ENCODE measurements at places on chromosomes 7 and 10.

DNA sequence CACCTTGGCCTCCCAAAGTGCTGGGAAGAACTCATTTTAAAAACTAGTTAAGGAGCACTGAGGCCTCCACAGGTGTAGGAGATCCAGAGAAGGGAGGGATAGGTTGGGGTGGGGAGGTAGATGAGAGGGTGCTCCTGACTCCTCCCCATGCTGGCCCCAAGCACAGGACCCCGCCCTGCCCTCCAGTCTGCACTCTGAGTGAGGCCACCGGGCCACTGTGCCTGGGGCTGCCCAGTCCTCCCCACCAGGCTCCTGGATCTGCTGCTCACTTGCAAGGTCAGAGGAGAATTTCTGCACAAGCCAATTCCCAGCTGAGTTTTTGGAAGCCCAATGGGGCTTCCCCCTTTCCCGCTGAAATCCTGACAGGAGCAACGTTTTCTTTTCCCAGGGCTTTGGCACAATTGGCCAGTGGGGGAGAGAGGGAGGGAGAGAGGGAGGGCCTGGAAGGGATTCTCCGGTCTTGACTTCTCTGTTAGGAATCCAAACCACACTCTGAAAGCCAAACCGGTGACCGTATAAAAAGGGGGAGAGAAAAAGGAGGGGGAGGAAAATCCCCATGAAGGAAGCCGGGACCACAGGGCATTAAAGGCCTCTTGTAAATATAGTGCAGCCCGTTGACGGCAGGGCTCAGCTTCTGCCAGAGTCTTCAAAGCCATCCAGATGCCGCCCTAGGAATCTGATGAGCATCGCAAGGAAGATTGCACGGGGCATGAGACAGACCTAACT, 116.2 kb downstream of the SH3PXD2A start:
- DNase-seq: no peak

DNA sequence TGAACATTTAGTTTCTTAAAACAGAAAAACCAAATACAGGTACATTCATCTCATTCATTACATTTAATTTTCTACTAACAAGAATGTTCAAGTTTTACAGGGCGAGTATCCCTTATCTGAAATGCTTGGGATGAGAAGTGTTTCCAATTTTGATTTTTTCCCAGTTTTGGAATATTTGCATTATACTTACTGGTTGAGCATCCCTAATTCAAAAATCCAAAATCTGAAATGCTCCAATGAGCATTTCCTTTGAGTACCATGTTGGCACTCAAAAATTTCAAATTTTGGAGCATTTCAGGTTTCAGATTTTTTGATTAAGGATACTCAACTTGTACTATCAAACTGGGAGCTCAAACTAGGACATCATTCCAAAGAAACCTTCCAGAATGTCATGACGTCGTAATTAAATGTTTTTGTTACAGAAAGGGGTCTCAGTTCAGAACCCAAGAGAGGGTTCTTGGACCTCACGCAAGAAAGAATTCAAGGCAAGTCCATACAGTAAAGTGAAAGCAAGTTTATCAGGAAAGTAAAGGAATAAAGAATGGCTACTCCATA, 90.8 kb upstream of the PIK3CG start:
- no peak for DNase-seq

DNA sequence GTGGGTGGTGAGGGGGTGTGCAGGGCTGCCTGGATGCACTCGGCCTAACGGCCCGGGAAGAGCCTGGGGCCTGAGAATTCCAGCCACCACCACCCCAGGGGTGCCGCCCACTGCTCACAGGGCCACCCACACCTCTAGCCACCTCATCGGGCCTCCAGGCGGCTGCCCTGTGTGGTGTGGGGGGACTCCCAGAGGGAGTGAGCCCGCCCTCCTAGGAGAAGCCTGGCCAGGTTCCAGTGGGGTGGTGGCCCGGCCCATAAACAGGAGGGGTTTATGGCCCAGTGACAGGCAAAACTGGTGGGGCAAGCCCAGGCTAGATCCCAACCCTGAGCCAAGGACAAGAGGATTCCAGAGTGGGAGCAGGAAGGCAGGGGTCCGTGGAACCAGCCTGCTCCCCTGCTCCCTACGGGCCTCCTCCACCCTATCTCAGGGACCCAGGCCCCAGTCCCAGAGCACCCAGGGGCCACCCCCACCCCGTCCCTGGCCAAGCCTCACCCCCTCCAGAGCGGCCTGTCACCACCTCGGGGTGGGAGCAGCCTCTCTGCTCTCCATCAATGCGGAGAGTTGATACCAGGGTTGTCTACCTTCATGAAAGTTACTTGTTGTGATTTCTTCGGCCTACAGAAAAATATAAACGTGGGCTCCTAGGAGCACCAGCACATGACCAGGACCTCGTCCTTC, 20.2 kb upstream of the PDGFA start:
- DNase-seq: no peak

DNA sequence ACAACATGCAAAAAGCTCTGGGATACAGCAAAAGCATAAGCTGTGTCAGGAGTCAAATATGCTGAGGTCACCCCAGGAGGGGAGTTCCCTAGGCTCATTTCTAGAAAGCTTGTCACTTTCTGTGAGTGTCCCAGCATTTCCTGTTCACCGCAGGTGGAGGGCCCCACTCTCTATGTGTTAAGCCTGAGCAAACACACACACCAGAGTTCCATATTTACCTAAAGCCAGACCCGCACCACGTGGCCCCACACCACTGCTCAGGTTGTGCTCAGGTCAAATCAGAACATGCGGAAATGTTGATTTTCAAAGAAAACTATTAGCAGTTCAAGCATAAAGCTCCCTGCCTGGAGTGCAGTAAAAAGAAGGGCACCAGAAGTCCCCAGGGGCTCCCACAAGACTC, 259.6 kb upstream of the PPP2R2D start:
- DNase-seq: no peak

DNA sequence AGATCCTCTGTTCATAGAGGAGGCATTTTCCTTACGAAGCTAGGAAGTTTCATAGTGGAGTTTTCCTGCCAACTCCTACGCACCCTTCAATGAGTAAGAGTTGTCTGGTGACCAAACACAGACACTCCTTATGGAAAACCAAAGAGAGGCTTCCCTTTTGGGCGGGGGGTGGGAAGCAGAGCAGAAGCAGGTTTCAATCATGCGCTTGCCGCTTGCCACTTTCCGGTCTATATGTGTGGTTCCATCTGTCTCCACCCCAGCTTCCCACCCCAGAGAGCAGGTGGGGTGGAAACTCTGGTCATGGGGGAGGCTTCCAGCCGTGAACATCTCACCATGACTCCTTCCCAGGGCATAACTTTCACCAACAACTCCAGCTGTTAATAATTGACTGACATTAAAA, 68.8 kb upstream of the GRB10 start:
- DNase-seq: no peak

- DNase-seq: no peak
Measured at GRCh38 chr7:30139836-30140384, 5.1 kb downstream of the MTURN start.

DNA sequence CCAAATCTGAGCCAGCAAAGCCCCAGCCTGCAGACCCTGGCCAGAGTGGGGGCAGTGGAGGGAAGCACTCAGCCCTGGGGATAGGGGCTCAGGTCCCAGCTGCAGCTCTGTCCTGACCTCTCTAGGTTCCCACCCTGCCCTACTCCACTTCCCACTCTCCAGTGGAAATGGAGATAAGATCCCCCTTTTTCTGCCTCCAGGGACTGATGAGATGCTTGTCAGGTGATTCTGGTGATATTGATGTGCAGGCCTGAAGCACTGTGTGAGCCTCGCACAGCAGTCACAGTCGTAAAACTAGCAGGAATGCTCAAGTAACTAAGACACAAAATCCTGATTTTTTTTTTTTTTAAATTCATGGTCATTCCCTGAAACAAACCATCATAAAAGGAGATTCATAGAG, 55.0 kb upstream of the BTBD16 start:
- no peak for DNase-seq

DNA sequence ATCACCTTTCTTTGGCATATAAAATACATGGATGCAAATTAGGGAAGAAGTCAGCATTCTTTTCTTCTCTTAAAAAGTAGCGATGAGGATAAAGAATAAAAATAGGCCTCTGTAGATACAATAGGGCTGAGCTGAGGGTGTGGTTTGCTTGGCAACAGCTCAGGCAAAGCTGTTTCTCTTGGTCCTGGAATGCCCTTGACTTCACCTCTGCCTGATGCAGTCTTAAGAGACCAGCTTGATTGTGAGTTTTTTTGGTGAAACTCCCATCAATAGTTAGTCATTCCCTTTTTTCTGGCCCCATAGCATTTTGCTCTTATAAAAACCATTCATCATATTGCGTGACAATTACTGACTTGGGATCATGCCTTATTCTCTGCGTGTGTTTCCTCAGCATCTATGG, 42.1 kb upstream of the MKLN1 start:
- no peak for DNase-seq

GRCh38 chr7:101166648-101166908, 1.2 kb upstream of the VGF start:
- DNase-seq: no peak
